Astrocyte (in vitro differentiated cells and primary cell): ENCODE measurements at places on chromosomes 7 and 10.

DNA sequence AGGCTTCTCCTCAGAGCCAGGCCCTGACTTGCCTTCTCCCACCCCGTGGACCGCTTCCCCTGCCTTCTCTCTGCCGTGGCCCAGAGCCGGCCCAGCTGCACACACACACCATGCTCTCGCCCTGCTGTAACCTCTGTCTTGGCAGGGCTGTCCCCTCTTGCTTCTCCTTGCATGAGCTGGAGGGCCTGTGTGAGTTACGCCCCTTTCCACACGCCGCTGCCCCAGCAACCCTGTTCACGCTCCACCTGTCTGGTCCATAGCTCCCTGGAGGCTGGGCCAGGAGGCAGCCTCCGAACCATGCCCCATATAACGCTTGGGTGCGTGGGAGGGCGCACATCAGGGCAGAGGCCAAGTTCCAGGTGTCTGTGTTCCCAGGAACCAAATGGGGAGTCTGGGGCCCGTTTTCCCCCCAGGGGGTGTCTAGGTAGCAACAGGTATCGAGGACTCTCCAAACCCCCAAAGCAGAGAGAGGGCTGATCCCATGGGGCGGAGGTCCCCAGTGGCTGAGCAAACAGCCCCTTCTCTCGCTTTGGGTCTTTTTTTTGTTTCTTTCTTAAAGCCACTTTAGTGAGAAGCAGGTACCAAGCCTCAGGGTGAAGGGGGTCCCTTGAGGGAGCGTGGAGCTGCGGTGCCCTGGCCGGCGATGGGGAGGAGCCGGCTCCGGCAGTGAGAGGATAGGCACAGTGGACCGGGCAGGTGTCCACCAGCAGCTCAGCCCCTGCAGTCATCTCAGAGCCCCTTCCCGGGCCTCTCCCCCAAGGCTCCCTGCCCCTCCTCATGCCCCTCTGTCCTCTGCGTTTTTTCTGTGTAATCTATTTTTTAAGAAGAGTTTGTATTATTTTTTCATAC lies 38.0 kb downstream of the LIMK1 start:
- no peak for DNase-seq

DNA sequence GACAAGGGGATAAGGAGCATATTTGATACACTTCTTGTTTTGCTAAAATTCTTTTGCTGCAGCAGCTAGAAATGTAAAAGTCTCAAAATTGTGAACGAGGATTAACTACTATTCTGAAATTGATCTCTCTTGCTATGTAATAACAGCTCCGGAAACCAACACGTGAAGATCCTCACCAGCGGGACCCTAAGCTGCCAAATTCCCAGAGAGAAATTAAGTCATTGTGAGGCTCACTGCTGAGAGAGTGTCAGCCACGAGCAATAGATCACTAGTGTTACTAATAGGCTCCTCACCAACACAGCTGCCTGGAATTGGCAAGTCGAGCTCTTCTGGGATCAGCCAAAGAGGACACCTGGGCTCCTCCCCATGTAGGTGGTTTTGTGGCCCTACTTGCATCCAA lies 5.6 kb upstream of the VWA2 start:
- DNase-seq, result no peak

DNA sequence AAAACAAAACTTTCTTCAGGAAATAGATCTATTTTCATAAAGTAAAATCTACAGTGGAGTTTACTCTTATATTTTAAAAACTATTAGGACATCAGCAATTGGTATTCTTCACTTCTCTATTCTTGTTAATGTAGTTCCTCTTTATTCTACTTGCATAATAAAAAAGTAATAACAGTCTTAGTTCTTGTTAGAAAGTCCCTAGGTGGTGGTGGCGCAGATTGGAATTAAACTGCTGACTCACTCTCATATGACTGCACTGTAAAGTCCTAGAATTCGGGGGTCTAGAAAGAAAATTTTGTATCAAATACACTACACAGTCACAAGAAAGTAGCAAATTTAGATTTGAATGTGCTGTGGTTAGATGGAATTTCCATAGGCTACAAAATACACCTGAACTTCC lies 44.6 kb upstream of the TES start:
- DNase-seq, result no peak

- DNase-seq, result no peak
Observed at GRCh38 chr10:19745672-19746071, 70.6 kb upstream of the PLXDC2 start.

GRCh38 chr7:139775829-139776266 lies 1.9 kb downstream of the HIPK2 start:
- DNase-seq, result peak; percentile 60

GRCh38 chr7:102404005-102404861 lies 8.1 kb downstream of the PRKRIP1 start:
- DNase-seq, result peak; percentile 30

- no peak for DNase-seq
Observed at GRCh38 chr7:69243016-69243415, 355.3 kb upstream of the AUTS2 start.

GRCh38 chr10:98485959-98486358 lies 39.2 kb upstream of the HPS1 start:
- DNase-seq, result no peak
